Progenitor cell of endocrine pancreas (in vitro differentiated cells): ENCODE measurements at places on chromosomes 4 and X.

DNA sequence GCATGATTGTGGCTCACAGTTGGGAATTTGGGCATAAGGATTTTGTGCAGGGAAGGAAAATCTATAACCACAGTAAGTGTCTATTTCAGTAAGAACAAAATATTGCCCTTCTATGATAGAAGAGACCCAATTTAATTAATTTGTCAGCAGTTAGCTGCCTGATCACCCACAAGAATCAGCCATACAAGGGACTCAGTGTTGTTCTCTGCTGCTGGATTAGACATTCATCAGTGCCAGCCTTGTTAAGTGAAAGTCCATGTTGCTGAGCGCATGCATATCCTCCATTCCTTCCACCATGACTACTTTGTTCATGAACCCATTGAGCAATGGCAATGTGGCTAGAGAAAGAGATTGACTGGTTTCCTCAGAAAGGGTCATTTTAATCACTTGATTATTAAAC lies 125.3 kb upstream of the PDHA2 start:
- H3K27ac ChIP-seq: no peak overlapping the region
- peaks cover 4% of the 10 kb centered on the region for H3K4me1 ChIP-seq
- H3K27me3 ChIP-seq: no peaks in the 10 kb centered on the region
- H3K4me3 ChIP-seq: no peak overlapping the region
- DNase-seq: no peak

GRCh38 chr4:45036677-45037076 lies 310.3 kb upstream of the GNPDA2 start:
- H3K27ac ChIP-seq: no peak overlapping the region
- H3K4me3 ChIP-seq: no peak overlapping the region
- H3K27me3 ChIP-seq: no peaks in the 10 kb centered on the region
- peaks cover 2% of the 10 kb centered on the region for H3K4me1 ChIP-seq
- H3K36me3 ChIP-seq: no peaks in the 10 kb centered on the region
- no peak for DNase-seq

DNA sequence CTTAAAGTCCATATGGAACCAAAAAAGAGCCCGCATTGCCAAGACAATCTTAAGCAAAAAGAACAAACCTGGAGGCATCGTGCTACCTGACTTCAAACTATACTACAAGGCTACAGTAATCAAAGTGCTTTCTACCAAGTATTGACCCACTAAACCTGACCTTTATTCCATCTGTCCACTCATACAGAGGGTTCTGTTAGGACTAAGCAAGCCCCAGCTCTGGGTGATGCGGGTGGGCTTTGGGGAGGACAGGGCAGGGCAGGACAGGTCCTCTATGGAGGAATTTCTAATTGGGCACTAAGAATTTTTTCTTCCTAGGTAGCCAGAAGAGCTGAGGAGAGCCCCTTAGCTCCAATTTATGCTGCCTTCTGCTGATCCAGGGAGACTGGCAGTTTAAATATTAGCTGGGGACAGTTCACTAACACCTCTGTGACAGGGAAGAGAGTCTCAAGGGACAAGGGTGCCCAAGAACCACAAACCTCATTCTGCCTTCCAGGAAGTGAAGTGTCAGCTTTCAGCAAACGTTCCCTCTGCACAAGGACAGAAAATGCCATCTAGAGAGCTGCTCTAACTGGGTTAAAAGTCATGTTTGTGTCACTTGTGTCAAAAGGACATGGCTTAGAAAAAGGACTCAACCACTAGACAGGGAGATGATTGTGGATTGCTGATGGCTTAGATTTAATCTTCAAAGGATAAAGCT lies 143.2 kb downstream of the KIT start:
- H3K27me3 ChIP-seq: no peaks in the 10 kb centered on the region
- H3K27ac ChIP-seq: no peak overlapping the region
- H3K4me3 ChIP-seq: no peak overlapping the region
- no peak for DNase-seq
- no peaks in the 10 kb centered on the region for H3K36me3 ChIP-seq

- no peak overlapping the region for H3K4me3 ChIP-seq
- H3K4me1 ChIP-seq: no peaks in the 10 kb centered on the region
- no peak overlapping the region for H3K27ac ChIP-seq
- no peaks in the 10 kb centered on the region for H3K27me3 ChIP-seq
- DNase-seq: no peak
- H3K36me3 ChIP-seq: no peaks in the 10 kb centered on the region
Observed at GRCh38 chr4:128917781-128918180, 108.3 kb downstream of the JADE1 start.

GRCh38 chrX:71604796-71605568 lies 13.3 kb downstream of the CXCR3 start:
- H3K4me3 ChIP-seq: no peak overlapping the region
- H3K27me3 ChIP-seq: no peaks in the 10 kb centered on the region
- H3K27ac ChIP-seq: no peak overlapping the region

DNA sequence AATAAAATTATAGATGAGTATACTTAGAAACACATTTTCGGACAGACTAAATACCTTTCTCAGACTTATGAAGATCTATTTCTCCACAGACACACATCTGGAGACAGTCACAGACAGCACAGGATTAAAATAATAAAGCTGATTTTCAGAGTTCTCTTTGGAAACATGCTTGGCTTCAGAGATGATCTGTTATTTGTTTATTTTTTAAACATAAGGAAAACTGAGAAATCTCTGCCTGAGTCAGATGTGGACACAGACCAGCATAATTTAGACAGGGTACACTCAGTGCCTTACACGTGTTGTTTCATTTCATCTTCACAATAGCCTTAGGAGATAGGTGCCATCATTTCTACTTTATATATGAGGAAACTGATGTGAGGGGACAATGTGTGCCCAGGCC lies 92.1 kb downstream of the SLC9A7 start:
- no peak for DNase-seq
- peaks cover 6% of the 10 kb centered on the region for H3K36me3 ChIP-seq
- H3K27ac ChIP-seq: no peak overlapping the region

DNA sequence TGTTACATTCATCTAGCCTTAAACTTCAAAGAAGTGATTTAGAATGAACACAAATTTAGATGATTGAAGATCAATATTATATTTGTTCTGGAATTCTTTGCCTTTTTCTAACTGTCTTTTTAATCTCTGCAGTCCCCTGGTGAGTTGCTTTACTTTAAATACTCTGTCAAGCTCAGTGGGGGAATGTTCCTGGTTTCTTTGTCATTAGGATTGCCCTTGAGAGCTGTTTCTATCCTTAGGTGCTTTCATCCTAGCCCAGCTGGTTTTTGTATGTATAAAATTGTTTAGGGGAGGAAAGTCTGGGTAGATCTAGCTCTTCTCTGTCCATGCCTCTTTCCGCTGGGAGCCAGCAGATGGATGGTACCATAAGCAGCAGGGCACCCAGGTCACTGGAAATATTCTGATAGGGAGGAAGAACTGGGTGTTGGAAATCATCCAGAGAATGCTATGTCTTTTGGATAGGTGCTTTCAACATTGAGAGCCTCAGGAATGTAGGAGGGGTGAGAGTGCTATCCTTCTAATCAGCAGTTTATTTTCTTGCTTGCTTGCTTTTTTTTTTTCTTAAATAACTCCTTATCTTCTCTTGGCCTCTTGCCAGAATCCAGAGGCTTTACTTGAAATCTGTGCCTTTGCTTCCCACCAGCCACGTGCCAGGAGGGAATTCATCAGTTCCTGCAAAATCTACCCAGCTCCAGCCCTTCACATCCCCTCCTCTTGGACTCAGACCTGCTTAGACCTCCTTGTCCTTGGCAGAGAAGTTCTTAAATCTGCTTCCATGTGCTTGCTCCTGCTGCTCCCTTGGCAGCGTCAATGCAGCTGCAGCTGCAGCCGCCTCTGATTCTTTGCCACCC lies 215.3 kb upstream of the ANXA3 start:
- no peaks in the 10 kb centered on the region for H3K27me3 ChIP-seq
- no peak overlapping the region for H3K4me3 ChIP-seq
- H3K27ac ChIP-seq: peak overlapping the region; percentile 57
- peaks cover 41% of the 10 kb centered on the region for H3K36me3 ChIP-seq
